ENCODE measurements at places on chromosomes 12 and 14.

GRCh38 chr12:56591126-56591525 lies 39.0 kb downstream of the BAZ2A start:
- no peak for DNase-seq

GRCh38 chr12:69553628-69554248 lies 31.5 kb upstream of the CCT2 start:
- DNase-seq: no peak

DNA sequence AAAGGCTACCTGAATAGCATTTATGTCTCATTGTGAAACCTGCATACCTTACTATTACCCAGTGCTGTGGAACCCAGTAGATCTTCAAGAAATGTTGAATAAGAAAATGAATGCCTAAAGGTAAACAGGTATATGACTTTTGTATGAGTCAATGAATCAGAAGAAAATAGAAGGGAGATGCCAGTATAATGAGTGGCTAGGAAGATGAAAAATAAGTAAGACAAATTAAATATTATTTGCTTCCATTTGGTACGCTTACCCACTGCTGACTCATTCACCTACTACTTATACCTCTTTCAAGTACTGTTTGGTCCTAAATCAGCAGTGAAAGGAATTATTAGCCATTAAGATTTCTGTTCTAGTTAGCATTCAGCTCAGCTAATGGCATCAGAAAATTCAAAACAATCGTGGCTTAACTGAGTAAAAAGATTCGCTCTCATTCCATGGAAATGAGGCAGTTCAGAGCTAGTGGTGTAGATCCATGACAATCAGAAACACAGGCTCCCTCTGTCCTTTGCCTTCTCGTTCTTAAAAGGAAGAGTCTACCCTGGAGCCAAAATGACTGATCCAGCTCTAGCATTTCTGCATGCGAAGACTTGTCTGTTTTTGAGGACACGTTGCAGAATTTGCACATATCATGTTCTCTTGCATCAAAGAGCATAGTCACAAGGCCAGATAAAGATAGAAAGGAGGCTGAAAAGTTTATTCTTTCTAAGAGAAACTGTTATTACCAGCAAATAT lies 705.8 kb upstream of the USP15 start:
- no peak for DNase-seq

DNA sequence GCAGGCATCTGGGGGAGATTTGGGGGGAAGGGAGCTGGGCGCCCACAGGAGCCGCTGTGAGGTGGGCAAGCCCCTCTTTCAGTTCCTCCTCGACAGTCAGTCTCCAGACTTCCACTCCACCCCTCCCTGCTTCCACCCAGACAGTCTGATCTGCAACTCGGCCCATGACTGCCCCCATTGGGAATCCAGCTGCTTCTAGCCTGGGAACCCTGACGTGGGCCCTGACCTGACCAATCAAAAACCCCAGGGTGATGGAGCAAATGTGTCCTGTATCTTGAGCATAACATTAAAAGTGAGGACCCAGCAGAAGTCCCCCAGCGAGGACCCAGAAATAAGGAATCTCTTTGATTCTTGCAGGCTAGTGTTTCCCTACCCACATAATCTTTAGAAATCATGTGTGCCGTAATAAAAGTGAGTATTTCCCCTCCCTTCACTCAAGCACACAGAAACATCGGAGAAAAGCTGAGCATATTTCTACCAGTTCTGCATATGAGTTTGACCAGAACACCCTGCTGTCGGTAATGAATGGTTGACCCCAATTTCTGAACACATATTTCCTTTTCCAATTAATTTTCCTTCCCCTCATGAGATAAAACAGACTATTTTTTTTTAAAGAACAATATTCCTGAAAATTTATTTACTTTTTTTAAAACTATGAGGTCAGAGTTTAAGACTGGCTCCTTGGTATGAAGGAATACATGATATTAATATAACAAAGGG lies 6.4 kb downstream of the SSH1 start:
- DNase-seq: no peak

DNA sequence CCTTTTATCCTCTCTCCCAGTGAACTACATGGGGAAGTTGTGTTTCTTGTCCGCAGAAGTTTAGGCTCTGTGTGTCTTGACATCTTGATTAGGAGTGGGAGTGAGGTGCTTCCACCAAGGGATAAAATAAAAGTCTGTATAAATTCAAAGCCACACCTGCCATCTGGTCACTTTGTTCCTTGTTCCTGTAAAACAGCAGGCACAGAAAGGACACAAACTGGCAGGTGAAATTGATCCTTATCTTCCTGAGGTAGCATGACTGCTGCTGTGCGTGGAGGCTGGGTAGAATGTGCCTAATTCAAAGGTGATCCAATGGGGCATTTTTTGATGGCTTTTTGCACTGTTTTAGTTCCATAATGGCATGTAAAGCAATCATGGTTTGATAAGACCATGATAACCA lies 104.3 kb upstream of the KITLG start:
- no peak for DNase-seq

GRCh38 chr14:95761436-95761835 lies 47.5 kb upstream of the TCL1A start:
- no peak for DNase-seq

GRCh38 chr12:79938843-79939242 lies 3.9 kb upstream of the PPP1R12A start:
- no peak for DNase-seq

GRCh38 chr14:76763096-76764041 lies 2.1 kb downstream of the VASH1 start:
- DNase-seq: no peak

DNA sequence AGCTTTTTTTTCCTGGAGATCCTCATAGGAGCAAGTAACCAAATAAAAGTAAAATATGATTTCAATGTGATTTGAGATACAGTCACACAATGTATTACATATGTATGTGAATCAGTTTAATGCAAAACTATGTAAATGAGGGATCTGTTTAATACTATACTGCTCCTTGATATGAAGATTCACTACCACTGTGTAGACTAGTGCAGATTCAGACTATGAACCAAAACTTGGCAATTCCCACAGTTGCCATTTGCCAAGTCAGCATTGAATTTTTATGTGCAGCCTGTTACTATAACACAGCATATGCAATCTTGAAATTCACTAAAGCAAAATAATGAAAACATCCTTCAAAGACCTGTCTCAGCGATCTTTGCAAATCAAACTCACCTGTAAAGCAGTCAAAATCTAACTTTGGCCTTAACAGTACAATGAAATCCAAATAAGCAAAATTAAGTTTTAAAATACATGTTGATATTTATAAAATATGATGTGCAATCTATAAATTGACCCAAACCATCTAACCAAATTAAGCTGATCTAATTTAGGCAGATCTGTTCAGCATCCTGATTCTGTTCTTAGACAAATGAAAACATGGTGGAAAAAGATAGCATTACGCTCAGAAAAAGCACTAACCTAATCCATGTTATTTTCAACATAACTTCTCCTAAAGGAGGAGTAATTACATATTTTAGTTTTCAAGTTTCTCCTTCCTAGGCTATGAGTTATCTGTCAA lies 25.5 kb upstream of the LMNTD1 start:
- no peak for DNase-seq

DNA sequence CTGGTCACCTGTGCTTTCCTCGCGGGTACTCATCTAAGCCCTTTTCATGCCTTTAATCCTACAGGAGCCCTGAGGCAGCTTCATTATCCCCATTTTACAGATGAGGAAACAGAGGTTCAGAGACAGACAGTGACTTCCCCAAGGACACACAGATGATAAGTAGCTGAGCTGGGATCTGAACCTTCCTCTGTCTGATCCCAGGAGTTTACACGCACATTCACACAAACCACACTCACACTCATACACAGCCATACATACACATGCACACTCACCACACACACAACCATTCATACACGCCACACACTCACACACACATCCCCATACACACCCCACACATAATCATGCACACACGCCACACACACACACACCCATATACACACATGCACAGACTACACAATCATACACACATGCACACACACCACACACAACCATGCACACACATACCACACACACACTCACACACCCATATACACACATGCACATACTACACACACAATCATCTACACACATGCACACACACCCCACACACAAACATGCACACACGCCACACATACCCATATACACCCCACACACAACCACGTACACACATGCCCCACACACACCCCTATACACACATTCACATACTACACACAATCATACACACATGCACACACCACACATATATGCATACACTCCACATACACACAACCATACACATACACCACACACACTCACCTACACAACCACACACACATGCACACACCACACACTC lies 2.7 kb downstream of the TMEM119 start:
- DNase-seq: no peak

GRCh38 chr12:120866108-120866507 lies 38.0 kb downstream of the SPPL3 start:
- DNase-seq: no peak

DNA sequence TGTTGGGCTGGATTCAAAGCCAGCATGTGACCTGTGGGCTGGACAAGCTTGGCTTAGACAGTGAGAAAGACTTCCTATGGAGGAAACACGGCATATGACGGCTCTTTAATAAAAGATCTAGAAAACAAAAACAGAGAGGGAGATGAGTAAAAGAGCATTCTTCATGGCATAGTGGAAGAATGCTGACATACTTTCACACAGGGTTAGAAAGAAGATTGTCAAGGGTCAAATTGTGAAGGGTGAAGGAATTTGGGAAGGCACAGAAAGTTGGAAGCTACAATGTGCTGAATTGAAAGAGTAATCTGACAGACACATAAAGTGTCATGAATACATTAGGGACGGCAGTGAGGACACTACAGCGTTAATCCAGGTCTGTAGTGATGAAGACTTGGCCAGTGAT lies 63.4 kb downstream of the GALNT4 start:
- no peak for DNase-seq

Measured in right lobe of liver (tissue), 6 donors.